H9 (cell line): ENCODE measurements at places on chromosomes 6 and 20. TPM values are rescaled to one million over a fixed set of nuclear protein-coding genes. Genes with fewer than 3 reads are reported as not detected.

Gene GFRA4
- not detected in 2 replicates for total RNA-seq

Gene NKX2-2
- total RNA-seq = 0.11 TPM in 1 of 2 replicates, not detected in the other

Gene MEI4
- total RNA-seq = 0.26 and 0.55 TPM in 2 replicates

Gene KIZ
- 29.3 and 41.0 TPM in 2 replicates for total RNA-seq

Gene KIF25
- 0.22 and 0.59 TPM in 2 replicates for total RNA-seq

Gene GJA1
- total RNA-seq = 528 and 530 TPM in 2 replicates

Gene PARD6B
- 27.4 and 31.7 TPM in 2 replicates for total RNA-seq

Gene BFSP1
- total RNA-seq = 8.6 and 9.4 TPM in 2 replicates

- no peak overlapping the region for H3K4me3 ChIP-seq
- DNase-seq = no peak
- no peaks in the 10 kb centered on the region for H3K4me1 ChIP-seq
- H3K36me3 ChIP-seq = no peaks in the 10 kb centered on the region
- H3K27me3 ChIP-seq = no peaks in the 10 kb centered on the region
These were observed 8.1 kb downstream of the ASIP start for GRCh38 chr20:34249291-34249690.

DNA sequence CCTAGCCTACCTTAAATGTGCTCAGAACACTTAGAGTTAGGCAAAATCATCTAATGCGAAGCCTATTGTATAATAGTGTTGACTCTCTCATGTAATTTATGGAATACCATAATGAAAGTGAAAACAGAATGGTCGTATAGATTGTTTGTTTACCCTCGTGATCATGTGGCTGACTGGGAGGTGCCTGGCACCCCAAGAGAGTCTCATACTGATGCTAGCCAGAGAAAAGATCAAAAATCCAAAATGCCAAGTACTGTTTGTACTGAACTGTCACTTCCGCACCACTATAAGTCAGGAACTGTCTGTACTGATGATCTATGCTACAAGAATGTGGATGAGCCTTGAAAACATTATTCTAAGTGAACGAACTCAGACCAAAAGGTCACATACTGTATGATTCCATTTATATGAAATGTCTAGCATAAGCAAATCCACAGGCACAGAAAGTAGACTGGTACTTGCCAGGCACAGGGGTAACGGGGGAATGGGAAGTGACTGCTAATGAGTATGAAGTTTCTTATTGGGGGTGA, 22.4 kb downstream of the ZMYND8 start:
- H3K27ac ChIP-seq = peak overlapping the region; percentile 47
- no peak for DNase-seq
- no peaks in the 10 kb centered on the region for H3K27me3 ChIP-seq
- peaks cover 37% of the 10 kb centered on the region for H3K4me1 ChIP-seq
- H3K36me3 ChIP-seq = peaks cover 45% of the 10 kb centered on the region

- DNase-seq = no peak
- H3K4me3 ChIP-seq = no peak overlapping the region
- H3K27ac ChIP-seq = no peak overlapping the region
- H3K36me3 ChIP-seq = no peaks in the 10 kb centered on the region
These were observed 22.7 kb upstream of the ZDHHC14 start for GRCh38 chr6:157358287-157358686.

DNA sequence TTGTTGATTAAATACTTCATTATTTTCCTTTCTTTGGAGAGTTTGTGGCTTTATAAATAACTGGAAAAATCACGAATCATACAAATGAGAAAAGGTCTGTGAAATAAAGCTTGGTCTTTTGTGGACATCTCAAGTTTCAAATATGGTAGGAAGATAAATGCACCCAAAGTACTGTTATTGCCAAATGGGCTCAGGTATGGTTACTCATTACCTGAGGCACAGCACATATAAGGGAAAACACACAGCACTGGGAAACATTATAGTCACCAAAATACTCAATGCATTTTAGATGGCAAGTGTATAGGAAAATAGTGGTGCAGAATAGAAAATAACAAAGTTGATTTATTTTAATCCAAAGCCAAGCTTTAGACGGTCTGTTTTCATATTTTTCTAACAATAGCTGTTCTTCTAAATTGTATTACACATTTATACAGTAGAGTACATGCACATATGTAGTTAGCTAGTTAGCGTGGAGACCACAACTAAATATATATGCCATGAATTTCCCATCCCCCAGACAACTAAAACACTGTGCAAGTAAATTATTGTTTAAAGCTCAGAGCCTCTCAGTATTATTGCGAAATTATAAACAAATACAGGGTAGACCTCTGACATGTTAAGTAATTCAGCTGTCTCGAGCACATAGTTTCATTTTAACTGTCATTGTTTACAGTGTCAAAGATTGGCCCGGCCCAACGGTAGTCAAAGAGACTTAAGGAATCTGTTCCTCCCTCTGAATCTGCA, 336.0 kb downstream of the SYNE1 start:
- H3K27me3 ChIP-seq = no peaks in the 10 kb centered on the region
- H3K27ac ChIP-seq = no peak overlapping the region
- H3K36me3 ChIP-seq = no peaks in the 10 kb centered on the region
- peak overlapping the region; percentile 95 for H3K4me3 ChIP-seq
- DNase-seq = no peak

DNA sequence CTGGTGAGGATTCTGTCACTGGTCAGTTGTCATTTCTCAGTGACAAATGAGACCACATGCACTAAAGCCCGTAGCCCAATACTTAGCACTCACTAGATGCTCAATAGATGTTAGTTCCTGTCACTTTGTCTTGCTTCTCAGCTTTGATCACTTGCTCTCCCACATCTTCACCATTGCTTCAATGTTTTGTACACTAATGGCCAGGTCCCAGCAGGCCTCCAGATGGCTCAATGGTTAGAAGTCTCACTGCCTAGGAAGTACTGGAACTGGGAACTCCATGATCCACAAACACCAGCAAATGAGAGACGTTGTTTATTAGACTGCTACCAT, 502.8 kb upstream of the JARID2 start:
- no peak overlapping the region for H3K27ac ChIP-seq
- H3K27me3 ChIP-seq = no peaks in the 10 kb centered on the region
- H3K36me3 ChIP-seq = no peaks in the 10 kb centered on the region; the same call in 2 of the 3 replicates

- no peaks in the 10 kb centered on the region for H3K36me3 ChIP-seq
- H3K27me3 ChIP-seq = no peaks in the 10 kb centered on the region
- no peak for DNase-seq
- no peak overlapping the region for H3K27ac ChIP-seq
- H3K4me1 ChIP-seq = no peaks in the 10 kb centered on the region; the same call in 1 of the 2 replicates
These were observed 34.0 kb downstream of the CPNE5 start for GRCh38 chr6:36805096-36805797.

DNA sequence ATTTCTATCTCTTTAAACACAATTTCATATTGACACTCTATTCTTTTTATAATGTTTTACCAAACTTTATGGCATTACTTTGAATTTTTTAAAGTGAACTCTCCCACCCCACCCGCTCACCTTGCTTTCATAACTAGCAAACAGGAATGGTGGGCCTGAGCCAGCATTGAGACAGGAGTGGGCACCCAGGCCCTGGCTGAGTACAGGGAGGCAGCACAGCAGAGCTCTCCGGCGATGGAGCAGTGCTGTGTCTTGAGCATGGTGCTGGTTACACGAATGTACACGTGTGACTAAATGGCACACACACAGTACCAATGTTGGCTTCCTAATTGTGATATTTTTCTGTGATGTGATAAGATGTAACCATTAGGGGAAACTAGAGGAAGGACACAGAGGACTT, 4.5 kb downstream of the CST11 start:
- DNase-seq = no peak
- H3K4me1 ChIP-seq = no peaks in the 10 kb centered on the region; the same call in 1 of the 2 replicates
- no peaks in the 10 kb centered on the region for H3K36me3 ChIP-seq
- no peak overlapping the region for H3K27ac ChIP-seq

- H3K36me3 ChIP-seq = peaks cover 11% of the 10 kb centered on the region
- no peak overlapping the region for H3K4me3 ChIP-seq
- H3K27ac ChIP-seq = no peak overlapping the region
- H3K27me3 ChIP-seq = no peaks in the 10 kb centered on the region
These were observed 18.5 kb upstream of the WFDC10A start for GRCh38 chr20:45611054-45611453.

DNA sequence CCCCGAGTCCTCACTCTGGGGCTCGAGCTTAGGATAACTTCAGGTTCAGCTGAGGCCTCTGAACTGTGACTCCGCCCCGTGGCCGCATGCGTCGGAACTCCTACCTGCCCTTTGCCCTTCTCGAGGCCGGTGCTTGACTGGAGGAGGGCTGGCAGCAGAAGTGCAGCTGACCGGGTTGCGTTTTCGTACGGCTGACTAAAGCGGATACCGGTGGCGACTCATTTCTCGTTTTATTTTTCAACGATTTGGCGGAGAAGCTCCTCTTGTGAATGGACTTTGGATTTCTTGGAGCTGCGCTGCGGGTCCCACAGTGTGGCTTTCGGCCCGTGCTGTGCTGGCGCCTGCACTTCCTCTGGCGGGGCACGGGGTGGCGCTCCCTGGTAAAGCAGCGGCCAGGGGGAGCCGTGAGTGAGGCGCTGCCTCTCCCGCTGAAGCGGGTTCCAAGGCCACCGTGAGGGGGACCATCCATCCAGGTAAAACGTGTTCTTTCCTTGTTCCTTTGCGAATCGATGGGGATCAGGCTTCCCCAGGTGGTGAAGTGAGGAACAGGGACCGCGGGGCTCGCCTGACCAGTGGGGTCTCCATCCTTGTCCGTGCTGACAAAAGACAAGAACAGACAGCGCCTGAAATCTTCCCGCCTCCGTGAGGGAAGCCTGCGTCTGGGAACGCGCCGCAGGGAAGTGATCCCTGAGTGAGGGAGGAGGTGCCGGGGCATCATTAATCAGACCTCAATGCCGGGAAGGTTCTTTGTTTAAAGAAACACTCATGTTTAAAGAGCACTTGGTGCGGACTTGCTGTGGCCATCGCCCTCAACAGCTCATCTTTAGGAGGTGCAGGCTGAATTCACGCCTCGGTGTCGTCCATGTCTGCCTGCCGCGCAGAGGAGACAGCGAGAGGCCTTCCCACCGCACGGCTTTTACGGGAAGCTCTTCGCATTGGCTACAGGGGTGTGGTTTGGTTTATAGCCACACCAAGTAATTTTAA, 38.8 kb downstream of the ERMARD start:
- H3K27me3 ChIP-seq = peaks cover 3% of the 10 kb centered on the region; the same call in 1 of the 2 replicates
- H3K4me1 ChIP-seq = no peaks in the 10 kb centered on the region
- no peak overlapping the region for H3K27ac ChIP-seq
- no peaks in the 10 kb centered on the region for H3K36me3 ChIP-seq
- H3K4me3 ChIP-seq = peak overlapping the region; percentile 75

- H3K27ac ChIP-seq = no peak overlapping the region
- H3K27me3 ChIP-seq = no peaks in the 10 kb centered on the region
- no peak overlapping the region for H3K4me3 ChIP-seq
- H3K4me1 ChIP-seq = peaks cover 3% of the 10 kb centered on the region; the same call in 1 of the 2 replicates
- no peak for DNase-seq
These were observed 99.8 kb downstream of the SNAP25 start for GRCh38 chr20:10318291-10319024.

GRCh38 chr6:167046861-167047495, 47.8 kb downstream of the CEP43 start:
- H3K4me3 ChIP-seq = no peak overlapping the region
- H3K36me3 ChIP-seq = peaks cover 11% of the 10 kb centered on the region
- no peaks in the 10 kb centered on the region for H3K27me3 ChIP-seq
- no peaks in the 10 kb centered on the region for H3K4me1 ChIP-seq
- no peak overlapping the region for H3K27ac ChIP-seq

- H3K27ac ChIP-seq = no peak overlapping the region
- DNase-seq = no peak
- no peaks in the 10 kb centered on the region for H3K4me1 ChIP-seq
These were observed 23.1 kb upstream of the DACT2 start for GRCh38 chr6:168342636-168343035.

DNA sequence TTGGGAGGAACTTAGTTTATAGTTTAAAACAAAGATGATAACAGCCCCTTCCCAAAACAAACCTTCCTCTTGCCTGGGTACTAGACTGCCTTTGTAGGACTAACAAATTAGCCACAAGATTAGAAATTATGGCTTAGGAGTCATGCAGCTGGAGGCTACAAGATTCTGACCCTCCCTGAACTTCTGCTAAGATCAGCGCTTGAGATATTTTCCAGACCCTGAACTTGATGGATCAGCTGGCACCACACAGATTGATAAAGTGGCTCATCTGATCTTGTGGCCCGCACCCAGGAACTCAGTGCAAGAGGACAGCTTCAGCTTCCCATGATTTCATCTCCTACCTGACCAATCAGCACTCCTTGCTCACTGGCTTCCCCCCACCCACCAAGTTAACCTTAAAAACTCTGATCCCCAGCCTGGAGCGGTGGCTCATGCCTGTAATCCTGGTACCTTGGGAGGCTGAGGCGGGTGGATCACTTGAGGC, 5.9 kb upstream of the SERINC3 start:
- H3K27ac ChIP-seq = no peak overlapping the region
- H3K36me3 ChIP-seq = no peaks in the 10 kb centered on the region; the same call in 2 of the 3 replicates
- peaks cover 5% of the 10 kb centered on the region; the same call in 1 of the 2 replicates for H3K4me1 ChIP-seq
- no peaks in the 10 kb centered on the region for H3K27me3 ChIP-seq
- DNase-seq = peak; percentile 33

DNA sequence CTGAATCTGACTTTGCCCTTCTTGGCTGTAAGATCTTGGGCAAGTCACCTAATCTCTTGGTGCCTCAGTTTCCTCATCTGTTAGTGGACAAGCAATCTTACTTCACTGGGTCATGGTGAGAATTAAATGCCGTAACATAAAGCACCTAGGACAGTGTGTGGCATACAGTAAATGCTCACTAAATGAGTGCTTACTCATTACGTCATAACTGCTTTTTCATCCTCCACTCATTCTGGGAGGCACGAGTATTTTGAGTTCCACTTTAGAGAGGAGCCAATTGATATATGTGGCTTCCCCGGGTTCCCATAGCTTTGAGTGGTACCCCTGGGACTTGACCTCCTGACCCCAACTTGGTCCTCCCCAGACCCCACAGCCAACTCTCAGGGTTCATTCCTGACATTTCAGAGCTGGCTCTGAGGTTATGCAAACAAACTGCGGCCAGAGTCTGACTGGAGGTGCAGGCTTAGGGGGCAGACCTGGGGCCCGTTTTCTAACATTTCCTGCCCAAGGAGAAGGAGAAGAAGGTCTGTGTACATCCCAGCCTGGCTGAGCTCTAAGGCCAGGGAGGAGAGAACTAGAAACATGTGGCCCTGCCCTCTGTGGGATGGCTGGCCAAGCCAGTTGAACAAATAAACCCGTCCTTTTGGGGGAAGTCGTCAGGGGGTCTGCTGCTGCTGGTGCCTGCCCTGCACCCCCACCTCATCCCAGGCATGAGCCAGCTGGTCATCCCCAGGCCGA, 5.8 kb downstream of the ANGPT4 start:
- H3K27ac ChIP-seq = no peak overlapping the region
- no peaks in the 10 kb centered on the region for H3K36me3 ChIP-seq
- H3K27me3 ChIP-seq = no peaks in the 10 kb centered on the region
- no peak for DNase-seq
- H3K4me3 ChIP-seq = no peak overlapping the region
- no peaks in the 10 kb centered on the region for H3K4me1 ChIP-seq

GRCh38 chr20:19588732-19589131, 169.3 kb upstream of the RIN2 start:
- DNase-seq = no peak
- H3K27ac ChIP-seq = no peak overlapping the region
- H3K4me3 ChIP-seq = no peak overlapping the region
